ENCODE measurements at places on chromosomes 13 and 19.

- no peak for DNase-seq
Measured at GRCh38 chr19:58474997-58475713, 997 bp upstream of the ZNF446 start.

DNA sequence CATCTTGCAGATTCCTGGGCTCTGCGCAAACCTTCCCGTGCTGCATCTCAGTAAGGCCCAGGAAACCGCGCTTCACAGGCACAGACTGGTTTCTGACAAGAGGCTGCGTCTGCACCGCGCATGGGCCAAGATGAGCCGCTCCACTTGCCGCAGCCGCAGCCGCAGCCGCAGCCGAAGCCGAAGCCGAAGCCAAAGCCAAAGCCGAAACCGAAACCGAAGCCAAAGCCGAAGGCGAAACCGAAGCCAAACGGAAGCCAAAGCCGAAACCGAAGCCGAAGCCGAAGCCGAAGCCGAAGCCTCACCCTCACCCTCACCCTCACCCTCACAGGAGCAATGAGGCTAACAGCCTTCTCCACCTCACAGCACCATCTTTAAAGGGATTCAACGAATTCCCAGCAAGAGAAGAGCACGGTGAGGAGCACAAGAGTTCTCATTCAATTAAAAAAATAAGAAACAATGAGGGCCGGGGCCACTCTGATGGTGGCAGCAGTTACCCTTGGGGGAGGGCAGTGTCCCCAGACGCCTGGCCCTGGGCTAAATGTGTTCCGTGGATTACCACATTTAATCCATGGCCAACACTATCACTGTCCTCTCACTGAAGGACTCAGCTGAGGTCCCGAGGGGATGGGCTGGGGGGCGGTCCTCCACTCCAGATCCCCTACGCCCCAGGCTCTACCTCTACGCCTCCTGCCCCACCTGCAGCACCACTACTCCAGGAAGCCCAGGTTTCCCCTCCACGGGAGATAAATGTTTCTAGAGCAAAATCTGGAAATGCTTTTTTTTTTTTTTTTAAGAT lies 29.1 kb downstream of the ZNF787 start:
- no peak for DNase-seq

GRCh38 chr13:20057963-20058362 lies 99.4 kb downstream of the ZMYM2 start:
- no peak for DNase-seq

DNA sequence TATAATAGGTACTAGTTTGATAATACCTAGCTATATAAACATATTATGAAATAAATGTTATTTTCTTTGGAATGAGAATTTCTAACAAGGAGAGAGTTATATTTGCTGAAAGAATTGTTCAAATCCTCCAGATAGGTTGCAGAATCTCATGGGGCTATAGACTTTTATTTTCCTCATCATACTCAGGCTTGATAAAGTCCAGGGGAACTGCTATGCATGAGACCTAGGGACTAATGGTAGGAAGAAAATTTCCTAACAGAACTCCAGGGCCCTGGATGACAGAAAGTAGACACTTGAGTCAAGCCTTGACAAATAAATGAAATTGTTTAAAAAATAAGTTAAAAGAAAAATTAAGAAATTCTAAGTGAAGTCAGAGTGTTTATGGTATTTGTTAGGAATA lies 138.5 kb upstream of the DACH1 start:
- DNase-seq: no peak

DNA sequence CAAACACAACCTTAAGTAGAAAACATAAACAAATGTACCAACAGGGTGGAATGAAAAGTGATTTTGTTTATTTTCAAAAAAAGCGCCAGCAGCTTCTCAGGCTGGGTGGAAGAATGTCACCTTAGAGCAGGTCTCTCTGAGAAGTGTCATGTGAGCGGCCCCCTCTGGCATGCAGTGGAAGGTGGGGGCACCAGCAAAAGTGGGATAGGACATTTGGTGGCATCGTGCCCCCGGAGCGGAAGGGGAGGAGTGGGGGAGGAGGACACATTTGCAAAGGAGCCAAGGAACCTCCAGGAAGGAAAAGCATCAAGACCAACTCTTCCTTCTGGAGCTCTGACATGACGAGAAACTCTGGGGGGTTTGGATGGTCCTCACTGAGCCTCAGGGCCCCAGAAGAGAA lies 635.3 kb downstream of the UQCRFS1 start:
- no peak for DNase-seq

DNA sequence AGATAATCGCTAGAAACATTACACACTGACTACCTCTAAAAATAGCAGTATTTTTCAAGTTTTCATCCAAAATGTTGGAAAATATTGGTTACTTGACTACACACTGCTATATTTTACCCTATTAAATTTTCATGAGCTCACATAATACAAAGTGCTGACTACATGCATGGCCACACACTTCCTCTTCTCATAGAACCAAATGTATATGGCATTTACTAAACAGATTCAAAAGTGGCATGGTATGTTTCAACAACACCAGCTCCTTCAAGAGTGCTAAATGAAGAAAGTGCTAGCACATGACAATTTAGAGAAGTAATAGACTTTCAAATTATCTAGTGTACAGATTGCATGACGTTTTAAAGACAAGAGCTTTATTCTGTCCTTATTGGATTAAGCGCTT lies 780.4 kb upstream of the SLITRK6 start:
- no peak for DNase-seq

- no peak for DNase-seq
Measured at GRCh38 chr19:55633861-55634260, 6.9 kb upstream of the ZNF580 start.

DNA sequence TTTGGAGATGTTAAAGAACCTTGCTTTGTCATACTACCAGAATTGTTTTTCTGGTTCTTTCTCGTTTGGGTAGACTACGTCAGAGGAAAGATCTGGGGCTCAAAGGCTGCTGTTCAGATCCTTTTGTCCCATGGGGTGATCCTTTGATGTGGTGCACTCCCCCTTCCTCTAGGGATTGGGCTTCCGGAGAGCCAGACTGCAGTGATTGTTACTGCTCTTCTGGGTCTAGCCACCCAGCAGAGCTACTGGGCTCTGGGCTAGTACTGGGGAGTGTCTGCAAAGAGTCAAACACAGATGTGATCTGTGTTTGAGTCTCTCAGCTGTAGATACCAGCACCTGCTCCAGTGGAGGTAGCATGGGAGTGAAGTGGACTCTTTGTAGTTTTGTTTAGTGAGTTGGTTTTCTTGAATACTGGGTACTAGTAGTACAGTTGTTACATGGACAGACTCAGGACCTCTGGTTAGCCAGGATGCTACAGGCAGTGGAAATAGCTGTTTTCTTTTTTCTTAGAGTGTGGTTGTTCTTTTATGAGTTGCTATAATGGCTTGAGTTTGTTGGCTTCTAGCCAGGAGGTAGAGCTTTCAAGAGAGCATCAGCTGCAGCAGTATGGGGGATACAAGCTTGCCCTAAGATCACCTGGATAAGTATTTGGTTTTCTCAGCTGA lies 34.4 kb downstream of the DNAJC15 start:
- DNase-seq: no peak
